Sciatic nerve (tissue), 2 donors: ENCODE measurements at places on chromosomes 2 and 18. TPM values are rescaled to one million over a fixed set of nuclear protein-coding genes. Genes with fewer than 3 reads are reported as not detected.

ST6GAL2 gene
- not detected for total RNA-seq

CIB4 gene
- total RNA-seq, result not detected

KIF5C gene
- 62.7 TPM for total RNA-seq

DNA sequence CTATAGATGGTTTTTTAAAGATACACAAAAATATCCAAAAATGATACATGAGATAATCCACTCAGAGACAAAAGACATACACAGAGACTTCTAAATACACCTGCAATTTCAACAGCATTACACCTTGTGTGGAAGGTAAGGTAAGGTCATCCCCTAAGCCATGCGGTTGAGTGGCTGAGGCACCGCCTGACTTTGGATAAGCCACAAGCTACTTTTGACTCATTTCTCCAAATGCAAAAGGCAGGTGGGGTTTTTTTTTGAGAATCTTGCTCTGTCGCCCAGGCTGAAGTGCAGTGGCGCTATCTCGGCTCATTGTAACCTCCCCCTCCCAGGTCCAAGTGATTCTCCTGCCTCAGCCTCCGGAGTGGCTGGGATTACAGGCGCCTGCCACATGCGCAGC, 13.1 kb downstream of the AP1S3 start:
- no peak for DNase-seq

- no peak for DNase-seq
These were observed 189.8 kb downstream of the NCK2 start for GRCh38 chr2:105934467-105934866.

DNA sequence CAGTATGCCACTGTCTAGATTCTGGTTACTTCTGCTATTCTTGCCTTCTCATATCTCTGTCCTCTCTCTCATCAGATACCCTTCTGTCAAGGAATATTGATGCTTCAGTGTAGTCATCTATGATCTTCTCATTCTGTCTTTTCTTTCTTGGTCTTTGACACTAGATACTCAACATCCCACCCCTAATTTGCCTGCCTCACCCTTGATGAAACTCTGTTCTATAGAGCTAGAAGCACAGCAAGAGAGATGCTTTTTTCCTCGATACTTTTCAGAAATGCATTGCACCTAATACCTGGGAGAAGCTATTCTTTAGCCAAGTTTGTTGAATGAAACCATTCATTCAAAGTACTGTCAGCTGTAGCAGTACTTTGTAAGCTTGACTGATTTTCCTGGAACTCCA, 9.5 kb downstream of the SEPTIN2 start:
- no peak for DNase-seq

GRCh38 chr18:61998957-61999356, 106.2 kb upstream of the RNF152 start:
- DNase-seq, result no peak

DNA sequence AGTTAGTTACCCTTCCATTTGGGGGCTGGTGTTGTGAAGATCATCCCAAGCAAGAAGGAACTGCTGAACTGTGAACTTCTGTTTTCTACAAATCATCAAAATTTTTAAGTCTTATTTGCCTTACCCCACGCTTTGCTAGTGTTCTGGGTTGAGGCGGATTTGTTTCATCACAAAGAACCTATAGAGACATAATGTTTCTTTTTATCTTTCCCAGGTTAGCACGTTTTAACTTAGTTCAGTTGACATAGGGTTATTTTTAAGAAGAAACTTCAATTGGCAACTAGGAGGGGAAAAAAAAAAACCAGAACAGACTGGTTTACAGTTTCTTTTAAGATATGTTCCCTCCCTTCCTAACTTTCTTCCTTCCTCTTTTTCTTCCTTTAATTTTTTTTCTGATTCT, 31.1 kb upstream of the CERS6 start:
- DNase-seq, result no peak

DNA sequence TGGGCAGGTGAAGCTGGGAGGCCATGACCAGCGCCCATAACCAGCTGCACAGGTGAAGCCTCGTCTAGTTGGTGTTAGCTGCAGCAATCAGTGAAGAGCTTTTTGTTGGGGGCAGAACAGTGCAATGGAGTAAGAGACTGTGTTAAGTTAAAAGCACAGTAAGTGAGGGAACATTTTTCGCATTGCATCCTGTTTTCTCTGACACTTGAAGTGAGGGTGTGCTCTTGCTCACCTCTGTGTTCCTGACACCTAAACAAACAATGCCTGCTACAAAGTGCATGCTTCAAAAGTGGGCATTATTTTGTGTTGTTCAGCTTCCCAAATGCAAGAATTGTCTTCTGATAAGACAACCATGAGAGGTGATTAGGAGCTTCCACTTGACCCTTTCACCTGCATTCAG, 324.0 kb upstream of the ACVR2A start:
- no peak for DNase-seq
